Kasumi-1 (cell line): ENCODE measurements at places on chromosomes 1 and 21.

- no peak for DNase-seq
Measured at GRCh38 chr1:116907351-116907750, 2.4 kb upstream of the PTGFRN start.

DNA sequence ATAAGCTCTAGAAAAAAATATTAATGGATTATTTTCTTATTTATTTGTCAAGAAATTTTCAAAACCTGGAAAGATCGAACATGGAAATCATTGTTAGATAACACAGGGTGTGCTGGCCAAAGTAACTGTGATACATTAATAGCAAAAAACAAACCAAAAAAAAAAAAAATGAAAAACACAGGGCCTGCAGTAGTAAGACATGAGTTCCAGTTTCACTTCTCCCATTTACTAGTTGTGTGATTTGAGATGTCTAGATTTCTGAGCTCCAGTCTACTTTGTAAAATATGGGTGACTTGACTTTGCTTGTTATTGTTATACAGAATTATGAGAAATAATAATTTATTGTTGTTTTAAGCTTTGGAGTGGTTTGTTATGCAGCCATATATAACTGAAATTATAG, 13.6 kb downstream of the FAM177B start:
- DNase-seq = no peak

DNA sequence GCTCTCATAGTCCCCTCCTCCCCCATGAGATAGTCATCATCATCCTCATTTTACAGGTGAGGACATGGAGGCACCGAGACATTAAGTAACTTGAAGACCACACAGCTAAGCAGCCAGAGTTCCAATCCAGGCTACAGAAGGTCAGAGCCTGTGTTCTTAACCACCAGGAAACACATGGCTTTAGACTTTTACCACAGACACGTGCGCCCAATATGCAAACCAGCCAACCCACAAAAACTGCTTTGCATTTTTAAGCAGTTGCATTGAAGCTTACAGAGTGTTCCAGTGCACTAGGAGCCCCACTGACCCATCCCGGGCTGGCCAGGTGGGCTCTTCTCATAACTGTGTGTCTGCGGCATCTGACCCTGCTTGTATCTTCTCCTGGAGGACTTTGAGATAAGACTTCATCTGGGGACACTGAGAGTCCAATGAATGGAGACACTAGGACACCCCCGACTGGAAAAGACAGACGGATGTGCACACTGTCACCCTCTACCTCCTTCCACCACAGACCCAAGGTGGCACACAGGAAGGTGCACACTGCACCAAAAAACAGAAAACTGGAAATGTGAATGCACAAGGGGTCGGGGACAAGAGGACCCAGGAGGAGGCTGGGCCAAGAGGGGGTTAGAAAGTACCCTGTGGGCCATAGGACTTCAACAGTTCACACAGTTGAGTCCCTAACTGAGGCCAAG, 56.4 kb downstream of the ETS2 start:
- DNase-seq = peak; percentile 40

GRCh38 chr1:117579221-117579906, 26.5 kb upstream of the TENT5C start:
- DNase-seq = no peak

DNA sequence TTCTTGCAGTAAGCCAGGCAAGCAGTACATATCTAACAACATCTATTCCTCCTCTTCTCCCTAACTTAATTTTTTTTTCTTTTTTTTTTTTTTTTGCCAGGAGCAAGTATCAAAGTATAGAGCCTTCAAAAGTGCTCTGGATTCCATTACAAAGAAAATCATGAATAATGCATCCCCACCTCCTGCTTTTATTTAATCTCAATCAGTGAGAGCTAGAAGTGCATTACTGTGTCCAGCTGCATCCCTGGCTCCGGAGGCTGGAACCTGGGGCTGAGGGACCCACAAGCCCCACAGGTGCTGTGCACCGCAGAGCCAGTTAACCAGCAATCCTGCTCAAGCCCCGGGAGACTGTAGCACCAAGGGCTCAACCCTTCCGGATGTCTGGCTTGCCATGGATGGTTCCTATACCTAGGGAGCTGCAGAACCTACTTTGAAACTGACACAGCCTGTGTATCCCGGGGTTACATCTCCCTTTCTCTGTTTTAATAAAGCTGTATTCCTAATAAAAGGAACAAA, 455.9 kb upstream of the RUNX1 start:
- no peak for DNase-seq

- no peak for DNase-seq
Measured at GRCh38 chr1:30632481-30632880, 90.9 kb downstream of the MATN1 start.

DNA sequence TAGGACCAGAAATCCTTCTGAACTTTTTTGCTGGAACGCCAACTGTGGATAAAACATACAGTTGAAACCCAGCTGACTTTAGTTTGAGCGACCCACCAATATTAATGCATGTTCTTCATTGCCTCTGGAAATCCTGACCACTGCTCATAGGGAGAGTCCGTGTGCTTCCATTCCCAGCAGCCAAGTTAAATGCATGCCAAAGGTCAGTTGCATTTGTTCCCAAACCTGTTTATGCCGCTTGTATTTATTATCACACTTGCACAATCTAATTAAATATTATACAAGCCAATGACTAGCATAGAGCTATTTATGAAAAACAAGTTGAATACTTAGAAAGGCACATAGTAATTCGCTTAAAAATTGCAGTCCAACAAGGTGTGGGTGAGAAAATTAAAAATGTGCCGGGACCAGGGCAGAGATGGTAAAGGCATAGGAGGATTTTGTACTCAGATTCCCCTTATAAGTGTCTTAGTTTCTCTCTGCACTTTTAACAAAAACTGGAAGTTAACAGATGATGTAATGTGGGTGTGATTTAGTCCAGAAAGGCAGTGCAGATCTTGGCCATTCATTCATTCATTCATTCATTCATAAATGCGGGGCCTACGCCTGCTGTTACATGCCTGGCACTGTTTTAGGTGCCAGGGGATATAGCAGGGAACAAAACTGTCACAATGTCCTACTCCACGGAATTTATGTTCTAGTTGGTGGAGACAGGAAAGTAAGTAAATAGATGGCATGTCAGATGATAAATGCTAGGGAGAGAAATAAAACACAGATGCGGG, 99.7 kb downstream of the PRDM2 start:
- no peak for DNase-seq

GRCh38 chr21:34939673-34940331, 109.3 kb downstream of the RUNX1 start:
- DNase-seq = no peak

DNA sequence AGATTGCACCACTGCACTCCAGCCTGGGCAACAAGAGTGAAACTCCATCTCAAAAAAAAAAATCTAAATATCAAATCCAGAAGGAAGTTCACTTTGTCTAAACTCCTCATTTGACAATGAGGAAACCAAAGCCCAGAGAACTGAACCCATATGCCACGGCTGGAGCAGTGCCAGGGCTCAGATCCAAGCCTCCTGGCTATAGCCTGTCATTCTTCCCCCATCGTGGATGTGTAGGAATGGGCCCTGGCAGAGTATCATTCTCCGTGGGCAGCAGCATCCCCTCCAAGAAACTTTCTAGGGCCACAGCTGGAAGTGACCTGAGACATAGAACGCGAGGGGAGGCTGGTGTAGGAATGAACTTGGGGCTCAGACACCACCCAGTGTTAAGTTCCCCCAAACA, 47.2 kb downstream of the CAPN9 start:
- DNase-seq = no peak
